Anterior cingulate cortex (tissue), 58 donors: ENCODE measurements at places on chromosomes 12 and 14.

- no peak for DNase-seq
Observed at GRCh38 chr14:52304248-52304904, 9.7 kb upstream of the PTGER2 start.

DNA sequence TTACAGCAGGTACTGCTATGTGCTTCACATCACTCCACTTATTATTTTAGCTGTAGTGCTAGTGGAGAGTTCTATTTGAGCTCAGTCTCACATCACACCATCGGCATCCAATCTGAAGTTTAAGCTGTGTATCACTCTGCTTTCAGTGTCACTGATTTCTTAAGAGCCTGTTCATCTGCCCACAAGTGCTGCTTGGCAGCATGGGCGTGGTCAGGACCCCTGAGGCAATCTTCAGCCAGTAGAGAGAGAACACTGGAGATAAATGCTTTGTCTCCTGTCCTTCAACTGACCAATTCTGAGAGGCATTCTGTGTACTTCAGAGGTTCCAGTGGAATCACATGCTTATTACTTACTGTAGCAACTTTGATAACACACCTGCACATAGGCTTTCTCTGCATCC lies 728.8 kb downstream of the RPS29 start:
- DNase-seq: no peak

- DNase-seq: no peak
Observed at GRCh38 chr12:13209436-13210235, 13.1 kb downstream of the EMP1 start.

- DNase-seq: no peak
Observed at GRCh38 chr12:22459838-22460490, 84.4 kb downstream of the C2CD5 start.

- no peak for DNase-seq
Observed at GRCh38 chr14:49159081-49159480, 427.1 kb downstream of the RPS29 start.

DNA sequence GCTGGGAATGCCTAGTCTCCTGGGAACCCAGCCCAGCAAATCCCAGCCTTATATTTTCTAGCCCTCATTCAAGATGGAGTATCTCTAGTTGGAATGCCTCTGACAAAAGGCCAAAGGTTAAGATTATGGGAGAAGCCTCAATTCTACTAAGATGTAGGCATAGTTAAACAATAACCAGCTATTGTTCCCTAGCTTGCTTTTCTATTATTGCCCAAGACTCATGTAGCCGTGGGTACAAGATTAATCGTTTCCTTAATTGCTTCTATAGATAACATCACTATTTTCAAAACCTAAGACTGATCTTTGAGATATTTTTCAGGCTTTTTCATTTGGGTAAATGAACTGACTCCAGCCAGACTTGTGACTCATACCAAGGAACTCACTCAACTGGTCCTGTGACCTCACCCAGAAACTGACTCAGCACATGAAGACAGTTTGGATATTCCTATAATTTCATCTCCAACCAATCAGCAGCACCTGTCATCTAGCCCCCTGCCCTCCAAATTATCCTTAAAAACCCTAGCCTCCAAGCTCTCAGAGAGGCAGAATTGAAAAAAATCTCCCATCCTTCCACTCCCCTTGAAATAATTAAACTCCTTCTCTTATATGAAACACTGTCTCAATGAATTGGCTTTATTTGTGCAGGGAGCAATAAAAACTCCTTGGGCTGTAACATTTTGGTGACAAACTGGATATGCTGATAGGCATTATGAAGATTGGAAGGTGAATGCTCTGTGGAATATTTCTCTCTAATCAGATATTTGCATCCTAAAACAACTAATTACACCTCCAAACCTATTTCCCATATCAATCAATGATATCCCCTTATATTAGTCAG lies 589.0 kb downstream of the C12orf50 start:
- no peak for DNase-seq

GRCh38 chr12:57146961-57147944 lies at the start of gene LRP1-AS:
LRP1-AS (minus strand) TSS chr12:57147619.
- DNase-seq: no peak

DNA sequence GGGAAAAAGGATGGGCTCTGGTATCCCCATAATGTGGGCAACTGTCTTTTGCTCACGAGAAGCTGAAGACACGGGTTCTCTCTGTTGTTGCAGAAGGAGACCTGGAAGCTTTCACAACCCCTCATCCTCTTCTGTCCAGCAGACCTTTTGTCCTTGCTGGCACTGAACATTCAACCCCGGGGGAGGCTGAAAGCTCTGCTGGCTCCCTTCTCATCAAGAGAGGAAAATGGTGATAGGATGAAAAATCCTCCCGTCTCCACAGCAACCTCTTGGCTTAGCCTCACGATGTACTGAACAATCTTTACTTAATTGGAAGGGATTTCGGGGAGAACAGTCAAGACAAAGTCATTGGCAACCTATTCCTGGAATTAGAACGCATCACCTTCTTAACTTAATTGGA lies 39.0 kb downstream of the ELK3 start:
- no peak for DNase-seq

DNA sequence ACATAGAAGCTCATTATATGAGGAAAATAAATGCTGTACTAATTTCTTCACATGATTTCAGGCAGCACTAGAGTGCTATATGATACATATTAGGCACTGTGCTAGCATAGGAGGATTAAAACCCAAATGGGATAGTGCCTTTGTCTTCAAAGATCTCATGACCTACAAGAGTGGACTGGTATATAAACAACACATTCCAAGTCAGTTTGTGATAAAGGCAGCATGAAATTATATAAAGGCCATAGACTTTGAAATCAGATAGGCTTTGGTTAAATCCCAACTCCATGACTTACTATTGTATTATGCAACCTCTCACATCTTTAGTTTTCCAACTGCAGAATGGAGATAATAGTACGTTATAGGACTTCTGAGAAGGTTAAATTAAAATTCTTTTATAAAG lies 179.7 kb downstream of the RAD51B start:
- no peak for DNase-seq

DNA sequence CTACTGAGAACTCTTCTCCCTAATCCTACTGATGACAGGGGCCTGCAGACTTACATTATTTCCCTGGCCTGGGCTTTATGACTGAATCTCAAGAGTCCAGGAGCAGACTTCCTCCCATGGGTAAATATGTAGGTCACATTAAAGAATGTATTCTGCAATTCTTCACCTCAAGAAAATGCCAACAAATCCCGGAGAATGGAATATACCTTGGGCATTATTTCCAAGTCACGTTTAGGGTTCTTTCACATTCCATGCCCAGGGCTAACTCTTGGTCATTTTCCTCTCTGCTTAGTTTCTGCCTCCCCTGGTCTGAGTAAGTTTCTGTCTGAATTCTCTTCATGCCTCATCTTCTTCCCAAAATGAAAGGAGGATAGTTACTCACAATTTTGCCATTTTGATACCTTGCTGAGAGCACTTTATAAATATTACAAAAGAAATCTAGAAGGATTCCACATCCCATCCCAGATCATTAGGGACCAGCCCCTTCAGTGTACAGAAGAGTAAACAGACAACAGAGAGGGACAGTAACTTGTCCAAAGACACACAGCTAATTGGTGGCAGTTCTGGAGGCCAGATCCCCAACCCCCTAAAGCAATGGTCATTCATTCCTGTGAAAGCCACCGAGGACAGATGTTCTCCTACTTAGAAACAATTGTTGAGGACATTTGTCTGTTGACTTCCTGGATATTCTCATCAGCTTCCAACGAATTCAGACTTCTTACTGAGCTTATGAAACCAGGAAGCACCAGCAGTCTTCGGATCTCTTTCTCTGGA lies 605 bp downstream of the PAH start:
- no peak for DNase-seq

- DNase-seq: no peak
Observed at GRCh38 chr12:27561535-27562350, 37.7 kb downstream of the PPFIBP1 start.

DNA sequence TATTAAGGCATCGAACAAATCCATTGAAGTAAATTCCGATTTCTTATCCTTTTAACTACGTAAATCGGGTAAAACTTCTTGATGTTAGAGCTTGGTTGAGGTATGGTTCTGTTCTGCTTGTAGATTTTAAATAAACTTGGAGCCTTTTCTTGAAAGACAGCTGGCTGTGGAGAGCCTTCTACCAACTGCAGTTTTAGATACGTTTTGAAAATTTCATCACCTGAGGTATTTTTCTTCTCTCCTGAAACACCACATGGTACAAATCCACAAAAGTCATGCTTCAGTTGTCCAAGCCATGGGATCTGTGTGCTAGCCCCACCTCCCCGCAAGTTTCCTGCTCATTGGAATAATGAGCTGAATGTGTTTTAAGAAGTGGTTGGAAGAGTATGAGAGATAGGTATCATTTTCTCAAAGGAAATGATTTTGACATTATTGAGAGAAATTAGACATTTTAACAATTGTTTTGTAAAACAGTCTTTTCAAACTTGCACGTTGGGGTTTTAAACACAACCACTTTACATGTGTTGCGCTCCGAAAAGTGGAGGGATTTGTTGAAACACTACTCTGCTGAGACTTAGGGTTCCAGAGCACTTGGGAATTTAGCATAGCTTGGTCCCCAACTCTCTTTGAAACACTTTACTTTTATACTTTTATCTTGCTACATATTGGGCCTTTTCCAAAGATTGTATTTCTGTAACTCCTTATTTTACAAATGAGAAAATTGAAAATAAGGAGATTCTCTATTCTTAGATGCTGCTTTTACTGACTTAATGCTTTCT lies 1.4 kb downstream of the PPM1A start:
- no peak for DNase-seq
